ENCODE measurements at places on chromosomes 5 and 9.
A peak's percentile ranks its signal among the peaks of the same experiment; 100 is the strongest.

GRCh38 chr5:98769210-98769958 is 4.1 kb upstream of the RGMB start:
- DNase-seq: peak; percentile 24

DNA sequence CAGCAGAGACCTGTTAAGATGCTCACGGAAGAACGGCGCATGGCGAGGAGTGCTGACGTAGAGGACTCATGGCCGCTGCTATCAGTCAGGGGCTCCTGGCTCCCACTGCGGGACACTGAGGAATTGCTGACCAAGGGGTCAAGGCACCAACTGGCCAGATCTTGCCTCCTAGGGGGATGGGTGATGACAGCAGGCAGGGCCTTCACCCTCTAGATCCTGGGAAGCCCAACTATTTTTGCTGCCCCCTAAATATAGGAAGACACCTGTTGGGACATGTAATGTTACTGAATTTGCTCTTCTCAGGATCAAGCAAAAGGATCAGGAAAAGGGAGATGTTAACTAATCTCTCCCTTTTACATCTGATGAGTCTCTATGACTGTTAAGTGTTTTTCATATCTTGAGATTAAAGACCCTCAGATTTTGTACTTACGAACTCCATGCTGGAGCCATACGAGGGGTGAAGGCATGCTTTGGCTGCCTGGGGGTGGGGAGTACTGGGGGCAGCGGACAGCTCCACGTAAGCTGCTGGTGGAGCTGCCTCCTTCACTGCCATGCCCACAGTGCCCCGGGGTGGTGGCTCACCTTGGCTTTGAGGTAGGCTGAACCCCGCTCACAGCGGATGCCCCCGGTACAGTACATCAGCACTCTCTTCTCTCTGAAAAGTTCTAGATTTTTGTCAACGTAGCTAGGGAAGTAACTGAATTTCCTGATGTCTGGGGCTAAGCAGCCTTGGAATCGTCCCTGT is 28.1 kb downstream of the TSTD2 start:
- DNase-seq: no peak

DNA sequence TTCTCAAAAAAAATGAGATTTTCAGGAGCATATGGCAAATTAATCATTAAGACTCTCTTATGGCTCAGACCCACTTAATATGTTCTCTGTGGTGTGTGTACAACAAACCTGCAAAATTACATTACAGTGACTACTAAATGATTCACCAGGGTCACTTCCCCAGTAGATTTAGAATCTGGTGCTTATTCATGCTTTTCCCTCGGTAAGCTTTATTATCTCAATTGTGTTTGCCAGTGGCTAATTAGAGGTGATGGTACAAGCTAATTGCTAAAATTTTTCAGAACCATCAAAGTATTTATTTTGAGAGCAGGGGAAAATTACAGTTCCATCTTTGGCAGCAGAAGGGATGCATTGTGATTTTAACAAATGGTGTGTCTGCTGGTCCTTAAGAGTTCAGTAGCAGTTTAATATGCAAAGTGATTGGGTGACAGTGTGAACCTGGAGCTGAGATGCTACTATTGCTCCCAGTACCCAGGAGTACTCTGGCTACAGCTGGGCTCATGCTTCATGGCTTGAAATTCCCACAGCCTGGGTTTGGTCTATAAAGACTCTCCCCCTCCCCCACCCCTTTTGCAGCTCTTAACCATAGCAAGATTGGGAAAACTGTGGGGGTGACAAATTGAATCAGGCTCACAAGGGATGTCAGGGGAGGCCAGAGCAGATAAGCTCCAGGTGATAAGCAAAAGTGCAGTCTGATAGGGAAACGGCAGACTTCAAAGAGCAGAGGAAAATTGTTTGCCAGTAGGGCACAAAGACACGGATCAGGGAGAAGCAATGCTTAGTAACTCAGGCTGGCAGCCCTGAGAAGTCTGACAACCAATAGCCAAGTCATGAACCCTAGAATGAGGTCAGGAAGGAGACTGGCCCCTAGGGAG is 92.8 kb upstream of the RAD23B start:
- DNase-seq: no peak

GRCh38 chr5:126004636-126005035 is 418.6 kb upstream of the GRAMD2B start:
- DNase-seq: no peak

- no peak for DNase-seq
Observed at GRCh38 chr5:64566310-64566916, 60.6 kb downstream of the RGS7BP start.

- DNase-seq: no peak
Observed at GRCh38 chr5:176677209-176677939, 30.1 kb downstream of the TSPAN17 start.

GRCh38 chr9:456365-456764 is 241.7 kb downstream of the DOCK8 start:
- no peak for DNase-seq

DNA sequence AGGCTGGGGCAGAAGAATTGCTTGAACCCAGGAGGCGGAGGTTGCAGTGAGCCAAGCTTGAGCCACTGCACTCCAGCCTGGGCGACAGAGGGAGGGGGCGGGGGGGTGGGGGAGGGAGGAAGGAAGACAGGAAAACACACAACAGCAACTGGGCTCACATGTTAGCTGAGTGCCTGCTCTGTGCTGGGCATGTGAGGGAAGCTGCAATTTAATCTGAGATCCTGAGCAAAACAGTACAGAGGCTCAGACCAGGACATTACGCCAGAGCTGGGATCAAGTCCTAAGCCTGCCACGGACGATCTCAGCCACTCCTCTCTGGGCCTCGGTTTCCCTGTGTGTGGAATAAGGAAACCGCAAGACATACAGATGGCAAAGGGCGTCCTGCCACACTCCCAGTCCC is 119.1 kb downstream of the VAV2 start:
- DNase-seq: no peak

DNA sequence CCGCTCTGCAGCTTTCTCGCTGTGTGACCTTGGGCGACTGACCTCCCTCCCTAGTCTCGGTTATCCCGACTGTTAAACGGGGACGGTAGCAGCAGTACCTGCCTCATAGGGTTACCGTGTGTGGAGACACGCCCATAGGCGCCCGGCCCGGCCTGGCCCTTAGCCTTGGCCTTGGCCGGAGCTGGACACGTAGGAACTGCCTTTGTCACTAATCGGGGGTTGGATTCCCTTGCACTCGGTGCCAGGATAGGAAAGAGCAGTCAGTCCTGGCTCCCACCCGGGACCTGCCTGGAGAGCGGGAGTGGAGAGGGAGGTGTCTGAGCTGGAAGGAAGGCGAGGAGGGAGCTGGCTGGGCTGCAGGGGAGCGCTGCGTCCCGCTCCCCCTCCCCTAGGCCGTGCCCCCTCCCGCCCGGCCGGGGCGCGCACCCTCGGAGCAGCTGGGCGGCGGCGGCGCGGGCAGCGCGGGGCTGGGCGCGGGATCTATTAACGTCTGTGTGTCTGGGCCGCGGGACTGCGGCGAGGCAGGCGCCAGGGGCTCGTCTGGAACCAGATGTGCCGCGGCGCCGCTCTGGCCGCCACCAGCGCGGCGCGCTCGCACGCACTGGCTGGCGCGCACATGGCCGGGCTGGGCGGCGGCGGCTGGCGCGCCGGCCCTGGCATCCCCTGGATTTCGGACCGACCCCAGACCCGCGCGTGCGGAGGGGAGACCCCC is 31.7 kb downstream of the PRRX2 start:
- no peak for DNase-seq

DNA sequence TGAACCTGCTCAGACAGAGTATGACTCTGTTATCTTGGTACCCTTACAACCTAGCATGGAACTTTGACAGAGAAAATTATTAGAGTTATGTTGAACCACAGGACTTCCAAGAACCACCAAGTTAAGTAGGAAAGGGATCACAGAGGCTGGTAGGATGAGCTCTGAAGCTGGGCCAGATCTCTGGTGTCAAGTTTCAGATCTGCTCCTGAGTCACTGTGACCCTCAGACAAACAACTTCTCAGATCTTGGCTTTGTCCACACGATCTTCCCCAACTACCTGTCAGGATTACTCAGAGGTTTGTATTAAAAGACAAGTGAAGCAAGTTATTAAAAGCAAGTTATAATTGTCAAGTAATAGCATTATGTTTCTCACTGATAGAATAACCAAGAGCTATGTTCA is 189.0 kb downstream of the SEC61B start:
- no peak for DNase-seq

DNA sequence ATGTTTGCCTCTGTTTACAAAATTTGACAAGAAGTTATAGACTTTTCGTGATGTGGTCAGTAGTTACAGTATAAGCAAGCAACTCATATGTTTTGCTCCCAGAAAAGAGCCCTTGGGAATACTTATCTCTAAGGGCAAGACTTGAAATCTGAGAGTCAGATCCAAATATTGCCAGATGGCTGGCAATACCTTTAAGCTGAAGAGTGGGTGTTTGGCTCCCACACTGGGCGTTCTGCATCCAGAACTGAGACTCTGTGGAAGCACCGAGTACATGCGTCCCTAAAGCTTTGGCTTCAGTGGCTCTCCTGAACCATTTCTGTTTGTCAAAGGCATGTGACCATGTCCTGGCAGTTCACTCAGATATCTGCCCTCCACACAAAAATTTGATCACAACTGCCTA is 194.1 kb downstream of the DCP2 start:
- DNase-seq: no peak

- no peak for DNase-seq
Observed at GRCh38 chr9:90423661-90424193, 218.9 kb downstream of the DIRAS2 start.

- DNase-seq: no peak
Observed at GRCh38 chr5:160039810-160040470, 31.0 kb downstream of the TTC1 start.

GRCh38 chr9:113152699-113153098 is 1.9 kb downstream of the SLC31A2 start:
- no peak for DNase-seq

DNA sequence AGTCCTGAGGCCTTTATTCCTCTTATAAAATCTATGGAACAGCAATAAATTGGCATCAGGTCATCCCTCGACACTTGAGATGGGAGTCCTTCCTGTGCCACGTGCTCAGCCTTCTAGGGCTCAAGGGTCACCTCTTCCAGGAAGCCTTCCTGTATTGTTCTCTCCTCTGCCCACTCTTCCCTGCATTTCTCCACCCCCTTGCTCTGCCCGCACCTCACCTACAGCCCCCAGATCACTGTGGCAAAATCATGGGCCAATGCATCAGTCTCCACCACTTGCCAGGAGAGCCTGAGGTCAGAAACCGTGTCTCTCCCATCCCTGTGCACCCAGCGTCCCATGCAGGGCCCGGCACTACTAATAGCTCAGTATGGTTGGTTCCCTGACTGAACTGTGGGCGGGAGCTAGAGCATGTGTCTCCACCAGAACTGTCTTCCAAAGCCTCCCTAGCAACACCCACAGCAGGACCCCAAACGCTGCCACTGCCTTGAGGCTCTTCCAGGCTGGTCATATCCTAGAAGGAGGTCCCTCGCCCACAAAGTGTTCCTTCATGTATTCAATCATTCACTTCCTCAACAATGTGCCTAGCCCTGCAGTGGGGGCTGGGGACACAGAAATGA is 13.5 kb downstream of the DUSP1 start:
- no peak for DNase-seq

- DNase-seq: no peak
Observed at GRCh38 chr5:155472780-155473179, 459.2 kb downstream of the KIF4B start.

DNA sequence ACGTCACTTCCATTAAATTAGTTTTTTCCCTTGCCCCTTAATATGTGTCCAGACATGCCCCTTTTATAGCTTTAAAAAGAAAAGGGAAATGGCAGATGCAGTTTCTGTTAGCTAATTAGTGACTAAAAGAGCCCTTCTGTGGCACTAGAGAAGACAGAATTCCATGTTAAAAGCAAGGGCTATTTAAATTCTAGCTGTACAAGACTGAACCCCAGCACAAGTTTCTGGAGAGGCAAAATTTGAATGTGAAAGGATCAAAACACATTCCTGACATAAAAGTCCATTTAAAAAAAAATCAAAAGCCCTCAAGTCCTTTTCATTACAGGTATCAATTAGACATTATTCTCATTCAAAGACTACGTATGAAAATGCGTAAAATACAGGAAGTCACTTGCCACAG is 78.7 kb downstream of the HAPLN1 start:
- DNase-seq: no peak

DNA sequence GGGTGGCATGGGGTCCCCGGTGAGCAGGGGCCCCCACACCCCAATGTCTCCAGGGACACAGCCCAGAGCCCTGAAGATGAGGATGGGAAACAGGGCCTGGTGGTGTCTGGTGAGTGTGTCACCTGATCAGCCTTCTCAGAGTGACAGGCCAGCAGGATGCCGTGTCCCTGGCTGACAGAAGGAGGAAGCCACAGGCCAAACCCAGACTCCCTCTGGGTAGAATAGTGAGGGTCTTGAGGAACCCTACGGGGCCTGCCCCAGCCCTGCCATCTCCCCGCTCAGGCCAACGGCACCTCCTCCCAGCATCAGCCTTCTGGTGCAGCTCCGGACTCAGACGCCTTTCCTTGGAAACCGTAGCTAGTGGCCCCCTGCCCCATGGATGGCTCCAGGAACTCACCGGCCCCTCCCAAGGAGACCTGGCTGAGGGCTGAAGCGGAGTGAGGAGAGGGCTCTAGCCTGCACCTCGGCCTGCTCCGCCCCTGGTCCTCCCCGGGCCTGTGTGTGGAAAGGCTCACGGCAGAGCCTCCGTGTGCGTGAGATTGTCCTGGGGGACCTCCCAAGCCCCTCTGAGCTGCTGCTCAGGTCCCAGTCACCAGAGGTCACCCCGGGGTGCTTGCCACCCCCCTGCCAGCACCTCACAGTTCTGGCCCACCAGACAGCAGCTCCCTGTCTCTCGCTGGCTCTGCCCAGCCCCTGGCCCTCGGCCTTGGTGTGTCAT is 6.0 kb downstream of the RALGDS start:
- DNase-seq: peak; percentile 37

GRCh38 chr9:113481176-113481787 is 17.8 kb downstream of the RGS3 start:
- DNase-seq: no peak

GRCh38 chr5:130868186-130868840 is 296.7 kb downstream of the HINT1 start:
- DNase-seq: no peak

DNA sequence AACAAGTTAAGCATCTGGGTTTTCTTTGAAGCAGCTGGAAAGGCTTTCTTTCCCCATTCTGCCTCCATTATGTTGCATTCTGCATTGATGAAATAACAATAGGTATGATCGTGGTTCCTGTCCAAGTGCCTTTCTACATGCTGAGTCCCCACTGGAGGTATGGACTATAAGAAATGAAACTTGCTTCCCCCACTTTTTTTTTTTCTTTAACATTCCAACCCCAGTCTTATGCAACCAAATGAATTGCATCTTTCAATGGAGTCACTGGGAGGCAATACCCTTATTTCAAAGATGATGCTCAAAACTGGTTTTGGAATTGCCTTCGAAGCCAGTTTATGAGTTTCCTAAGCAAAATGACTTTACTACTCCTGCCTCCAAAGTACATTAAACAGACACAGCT is 58.9 kb downstream of the ARSB start:
- no peak for DNase-seq

- DNase-seq: no peak
Observed at GRCh38 chr9:129412814-129413536, 207.9 kb downstream of the C9orf50 start.

DNA sequence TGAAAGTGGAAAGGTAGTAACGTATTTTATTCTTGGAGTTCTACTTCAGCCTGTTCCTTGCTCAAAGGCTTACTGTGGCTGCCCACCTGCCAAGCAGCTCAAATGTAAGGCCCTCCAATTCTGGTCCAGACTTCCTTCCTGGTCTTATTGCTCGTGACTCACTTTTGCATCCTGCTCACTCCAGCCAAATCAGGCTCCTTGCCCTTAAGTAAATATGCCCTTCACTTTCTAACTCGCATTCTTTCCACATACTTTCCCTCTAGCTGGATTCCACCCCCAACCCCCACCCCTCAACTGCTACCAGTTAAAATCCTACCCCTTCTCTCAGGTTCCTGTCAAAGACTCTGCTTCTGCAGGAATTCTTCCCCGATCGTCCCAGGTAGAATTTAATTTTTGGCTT is 96.6 kb downstream of the GALNT10 start:
- no peak for DNase-seq
